ENCODE measurements at places on chromosomes 12 and 14. TPM values are rescaled to one million over a fixed set of nuclear protein-coding genes. Genes with fewer than 3 reads are reported as not detected.

The PLCZ1 gene
- total RNA-seq = 0.61 TPM

The OR4E2 gene
- total RNA-seq = not detected

The CLEC12A gene
- total RNA-seq = 0.45 TPM

The FAM181A gene
- total RNA-seq = not detected

The SPTB gene
- total RNA-seq = 71.6 TPM

The EGLN3 gene
- total RNA-seq = 138 TPM

The CLEC1B gene
- not detected for total RNA-seq

The MAX gene
- 102 TPM for total RNA-seq

The FITM1 gene
- total RNA-seq = 97.2 TPM

The KRT75 gene
- total RNA-seq = not detected

The RAD51AP1 gene
- 1.9 TPM for total RNA-seq

The KRT82 gene
- total RNA-seq = not detected

The RHOJ gene
- total RNA-seq = 10.6 TPM

The DLGAP5 gene
- total RNA-seq = 11.1 TPM

The BHLHE41 gene
- total RNA-seq = 9.2 TPM

The ZNF385A gene
- total RNA-seq = 10.3 TPM

The SLC17A8 gene
- not detected for total RNA-seq

The PGF gene
- total RNA-seq = 5.7 TPM

The VSIG10 gene
- total RNA-seq = 10.7 TPM

The TRHDE gene
- 0.19 TPM for total RNA-seq

The CEP290 gene
- total RNA-seq = 10.4 TPM

The PPP1R12A gene
- 43.4 TPM for total RNA-seq

The SSPN gene
- 75.9 TPM for total RNA-seq

The NANOG gene
- total RNA-seq = not detected

The CNTN1 gene
- total RNA-seq = 0.35 TPM

The NYNRIN gene
- 5.8 TPM for total RNA-seq

The ABHD12B gene
- total RNA-seq = not detected

All from heart left ventricle (tissue), 16 donors.